Effector CD8-positive, alpha-beta T cell (primary cell): ENCODE measurements at places on chromosomes 1 and 21.
A peak's percentile ranks its signal among the peaks of the same experiment; 100 is the strongest.

DNA sequence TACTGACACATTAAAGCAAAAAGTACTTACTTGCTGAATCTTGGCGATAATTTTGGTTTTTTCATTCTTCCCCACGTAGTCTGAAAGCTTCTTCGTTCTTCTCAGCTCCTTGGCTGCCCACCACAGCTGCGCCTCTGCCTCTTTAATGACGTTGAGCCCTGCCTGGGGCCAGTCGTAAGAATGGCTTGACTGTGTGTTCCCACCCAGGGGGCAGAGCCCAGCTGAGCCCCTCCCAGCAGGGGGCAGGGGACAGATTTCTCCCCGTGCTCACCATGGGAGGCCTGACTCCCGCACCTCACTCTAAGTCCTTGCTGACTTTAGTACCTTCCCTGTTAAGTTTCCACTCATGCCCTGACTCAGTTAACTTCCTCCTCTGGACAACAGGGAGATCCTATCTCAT, 9.0 kb downstream of the CFAP298 start:
- no peak for DNase-seq

GRCh38 chr21:43867948-43868347, 2.9 kb downstream of the AGPAT3 start:
- DNase-seq, result no peak

GRCh38 chr1:42830631-42831030, 13.4 kb upstream of the SVBP start:
- DNase-seq, result no peak

DNA sequence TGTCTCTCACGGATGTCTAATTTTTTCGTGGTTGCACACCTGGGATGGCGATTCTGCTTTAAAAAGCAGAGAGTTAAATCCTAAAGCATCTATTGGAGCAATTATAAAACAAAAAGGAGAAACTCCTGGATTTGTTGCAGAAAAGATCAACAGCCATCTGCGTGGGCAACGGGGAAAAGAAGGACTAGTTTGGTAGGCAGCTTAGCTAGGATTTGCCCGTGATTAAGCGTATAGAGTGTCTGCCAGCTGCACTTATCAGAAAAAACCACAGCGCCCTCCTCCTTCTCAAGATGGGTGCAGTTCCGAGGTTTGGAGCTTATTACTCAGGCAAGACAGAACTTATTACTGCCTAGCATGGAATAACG, 526 bp upstream of the SLC25A24 start:
- DNase-seq, result no peak

GRCh38 chr1:57384901-57385300, 39.0 kb downstream of the DAB1 start:
- DNase-seq, result no peak

DNA sequence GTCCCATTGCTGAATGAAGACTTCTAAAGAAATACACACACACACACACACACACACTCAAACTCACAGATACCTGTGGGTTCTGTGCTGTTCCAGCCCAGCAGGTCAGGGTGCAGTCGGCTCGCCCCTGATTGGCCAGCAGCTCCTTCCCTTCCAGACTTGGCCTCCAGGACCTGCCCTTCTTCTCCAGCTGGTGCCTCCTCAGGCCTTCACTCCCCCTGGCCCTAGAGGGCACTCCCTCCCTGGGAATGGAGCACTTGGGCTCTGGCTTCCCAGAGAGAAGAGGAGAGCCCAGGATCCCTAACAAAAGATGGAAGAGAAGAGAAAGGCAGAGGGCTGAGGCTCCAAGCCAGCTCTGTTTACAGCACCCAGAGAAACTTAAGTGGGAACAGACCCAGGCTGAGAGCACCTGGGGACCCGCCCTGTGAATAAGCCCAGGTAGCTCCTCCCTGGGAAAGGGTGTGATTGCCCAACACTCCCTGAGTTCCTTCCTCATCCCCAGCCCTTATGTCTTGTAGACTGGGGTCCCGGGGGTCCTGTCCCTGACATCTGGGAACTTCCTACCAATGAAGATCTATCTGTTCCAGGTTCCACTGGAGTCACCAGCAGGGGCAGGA, at the start of gene PGLYRP3:
TSS of gene PGLYRP3 (minus strand) at position 383 of the 617 bp plus-strand sequence. CDS start 2,287 bp downstream, outside the sequence.
- no peak for DNase-seq

DNA sequence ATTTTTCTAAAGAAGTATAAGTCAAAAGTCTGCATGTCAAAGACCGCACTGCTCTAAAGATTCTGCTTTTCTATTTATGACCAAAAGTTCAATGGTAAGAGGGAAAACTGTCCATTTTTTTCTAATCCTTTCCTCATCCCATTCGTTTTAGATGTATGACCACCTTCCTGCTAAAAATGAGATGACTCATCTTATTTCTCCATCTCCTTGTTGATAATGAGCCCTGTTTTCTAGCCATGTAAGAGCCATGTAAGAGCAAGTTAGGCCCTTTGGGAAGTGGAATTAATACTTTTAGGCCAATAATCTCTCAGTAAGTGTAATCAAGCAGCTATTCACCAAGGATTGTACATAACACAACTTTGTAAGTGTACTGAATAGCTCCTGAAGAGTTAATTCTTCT, 475.6 kb upstream of the B3GALT2 start:
- DNase-seq, result no peak

DNA sequence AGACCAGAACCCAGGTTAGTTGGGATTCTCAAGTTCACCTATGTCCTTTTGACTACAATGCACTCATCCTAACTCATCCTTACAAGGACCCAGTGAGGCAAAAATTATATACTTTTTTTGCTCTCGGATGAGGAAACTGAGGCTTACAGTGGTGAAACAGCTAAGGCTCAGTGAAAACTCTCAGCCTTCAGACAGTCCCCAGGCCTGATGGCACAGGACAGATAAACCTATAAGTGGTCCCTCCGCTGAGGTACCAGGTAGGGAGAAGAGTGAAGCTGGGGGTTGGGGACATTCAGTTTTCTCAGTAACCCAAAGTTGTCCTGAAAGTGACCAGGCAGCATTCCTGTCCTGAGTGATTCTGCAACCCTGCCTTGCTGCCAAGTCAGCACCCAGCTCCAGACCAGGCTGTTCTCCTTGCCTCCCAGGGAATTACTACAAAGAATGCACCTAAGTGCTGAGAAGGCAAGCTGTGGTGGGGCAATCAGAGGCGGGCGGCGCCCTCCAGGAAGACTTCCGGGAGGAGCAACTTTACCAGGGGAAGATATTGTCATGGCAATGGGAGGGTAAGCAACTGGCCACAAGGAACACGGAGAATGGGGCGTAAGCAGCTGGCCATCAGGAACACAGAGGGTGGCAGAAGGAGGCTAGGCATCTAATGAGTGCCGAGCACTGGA, 4.6 kb downstream of the TENT5B start:
- no peak for DNase-seq

DNA sequence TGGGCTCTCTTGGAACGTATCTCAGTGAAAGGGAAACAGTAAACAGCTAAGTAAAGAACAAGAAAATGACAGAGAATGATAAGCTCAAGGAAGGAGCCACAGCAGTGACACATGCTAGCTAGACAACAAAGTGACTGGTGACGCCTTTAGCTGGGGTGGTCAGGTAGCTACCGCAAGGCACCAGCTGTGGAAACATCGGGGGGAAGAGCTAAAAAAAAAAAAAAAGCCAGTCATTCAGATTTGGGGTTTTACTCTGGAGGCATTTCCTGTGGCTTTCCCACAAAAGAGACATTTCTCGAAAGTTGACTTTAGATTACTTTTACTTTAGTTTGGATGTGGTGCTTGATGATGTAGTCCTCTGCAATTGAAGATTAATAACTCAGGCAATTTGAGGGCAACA, 2.1 kb downstream of the FHAD1 start:
- DNase-seq, result peak; percentile 12

- DNase-seq, result no peak
These were observed 134.1 kb downstream of the CYYR1 start for GRCh38 chr21:26438976-26439375.

- DNase-seq, result no peak
These were observed 553.0 kb downstream of the SMYD3 start for GRCh38 chr1:245953876-245954660.

DNA sequence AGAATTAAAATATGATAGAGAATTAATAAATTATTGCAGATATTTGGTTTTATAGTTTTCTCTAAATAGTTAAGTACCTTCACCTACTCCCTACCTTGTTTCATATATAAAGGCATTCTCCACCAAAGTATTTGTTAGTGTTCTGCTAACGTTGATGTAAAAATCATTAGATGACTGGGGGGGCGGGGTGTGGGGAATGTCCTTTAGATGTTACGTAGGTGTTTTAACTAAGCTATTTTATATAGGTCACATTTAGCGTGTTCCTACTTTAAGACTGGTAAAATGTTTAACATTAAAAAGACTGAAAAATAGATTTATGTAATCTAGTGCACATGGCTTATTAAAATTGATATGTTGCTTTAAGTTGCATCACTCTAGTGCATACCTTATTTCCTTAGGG, 48.6 kb downstream of the PTPRC start:
- no peak for DNase-seq

DNA sequence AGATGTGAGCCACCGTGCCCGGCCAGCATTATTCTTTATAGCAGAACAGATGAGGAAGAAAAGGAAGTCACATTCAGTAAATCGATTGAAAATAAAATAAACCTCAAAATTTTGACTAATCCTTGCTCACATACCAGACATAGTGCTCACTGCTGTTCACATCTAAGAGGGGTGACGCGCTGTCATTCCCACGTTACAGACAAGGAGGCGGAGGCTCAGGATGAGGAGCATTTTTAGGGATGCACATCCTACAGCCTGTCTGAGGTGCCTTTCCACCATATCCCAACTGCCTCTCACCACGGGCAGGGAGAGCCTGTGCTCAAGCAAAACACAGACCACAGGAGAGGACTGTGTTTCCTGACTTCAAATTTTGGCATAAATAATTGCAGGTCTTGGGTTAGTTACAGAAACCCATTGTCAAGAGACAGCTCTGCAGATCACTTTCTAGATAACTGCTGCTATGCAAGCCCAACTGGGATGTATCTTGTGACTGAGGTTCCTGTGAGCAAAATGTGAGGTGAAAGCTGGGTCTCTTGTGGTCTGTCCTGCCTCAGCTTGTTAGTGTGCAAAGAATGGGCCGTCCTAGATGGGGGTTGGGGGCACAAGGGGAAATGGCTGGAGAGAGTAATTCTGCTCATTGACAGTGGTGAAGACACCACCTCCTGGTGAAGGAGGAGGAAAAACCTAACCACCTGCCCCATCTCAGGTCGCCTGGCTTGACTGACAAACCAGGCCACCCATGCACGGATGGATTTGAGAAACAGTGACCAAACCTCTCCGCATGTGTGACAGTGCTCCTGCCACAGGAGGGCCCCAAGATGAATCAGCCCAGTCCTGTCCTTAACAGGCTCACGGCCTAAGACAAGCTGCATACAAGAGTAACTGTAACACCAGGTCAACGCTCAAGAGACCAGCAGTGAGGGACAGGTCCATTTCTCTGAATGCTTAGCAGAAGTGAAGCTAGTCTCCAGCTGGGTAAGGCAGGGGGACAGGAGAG, 8.2 kb downstream of the TNN start:
- DNase-seq, result no peak

DNA sequence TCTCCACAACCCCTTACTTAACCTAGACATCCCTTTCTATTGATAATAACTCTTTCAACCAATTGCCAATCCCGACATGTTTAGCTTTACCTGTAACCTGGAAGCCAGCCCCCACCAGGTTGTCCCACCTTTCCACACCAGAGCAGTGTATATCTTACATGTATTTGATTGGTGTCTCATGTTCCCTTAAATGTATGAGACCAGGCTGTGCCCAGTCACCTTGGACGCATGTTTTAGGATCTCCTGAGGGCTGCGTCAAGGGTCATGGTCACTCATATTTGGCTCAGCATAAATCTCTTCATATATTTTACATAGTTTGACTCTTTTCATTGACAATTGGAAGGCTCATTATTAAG, 5.3 kb upstream of the SLC19A1 start:
- no peak for DNase-seq

- no peak for DNase-seq
These were observed 8.3 kb upstream of the NVL start for GRCh38 chr1:224338150-224338838.

DNA sequence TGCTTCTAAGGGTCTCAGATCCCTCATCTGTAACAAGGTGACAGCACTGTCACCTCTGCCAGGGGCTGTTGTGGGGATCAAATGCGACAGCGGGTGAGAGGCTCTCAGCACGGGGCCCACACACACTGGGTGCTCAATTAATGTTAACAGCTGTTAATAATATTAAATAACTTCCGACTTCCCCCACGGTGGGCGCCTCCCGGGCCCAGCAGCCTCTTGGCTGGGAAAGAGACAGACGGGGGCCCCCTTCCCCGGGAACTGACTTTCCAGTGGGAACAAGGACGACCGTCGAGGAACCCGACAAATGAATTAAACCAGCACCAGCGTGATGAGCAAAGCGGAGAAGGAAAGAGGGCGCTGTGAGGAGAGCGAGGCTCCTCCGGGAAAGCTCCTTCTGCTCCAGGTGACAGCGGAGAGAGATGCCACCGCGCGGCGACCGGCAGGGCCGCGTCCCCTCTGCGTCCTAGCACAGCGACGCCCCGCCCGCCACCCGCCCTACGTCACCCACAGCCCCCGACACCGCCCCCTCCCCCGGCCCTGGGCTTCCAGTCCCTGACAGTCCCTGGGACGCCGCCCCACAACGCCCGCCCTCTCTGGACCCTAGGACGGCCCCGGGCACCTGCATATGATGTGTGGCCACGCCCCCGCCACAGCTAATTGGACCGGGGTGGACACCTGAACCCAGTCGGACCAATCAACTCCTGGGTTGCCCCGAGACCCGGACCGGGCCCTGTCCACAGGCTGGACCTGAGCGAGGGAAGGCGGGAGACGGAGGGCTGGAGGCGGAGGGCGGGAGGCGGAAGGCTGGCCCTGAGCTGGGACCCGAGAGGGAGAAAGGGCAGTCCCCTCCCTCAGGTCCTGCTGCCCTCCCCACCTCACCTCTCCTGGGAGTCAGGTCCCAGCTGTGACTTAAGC, 38.2 kb downstream of the MATN1 start:
- DNase-seq, result peak; percentile 52

DNA sequence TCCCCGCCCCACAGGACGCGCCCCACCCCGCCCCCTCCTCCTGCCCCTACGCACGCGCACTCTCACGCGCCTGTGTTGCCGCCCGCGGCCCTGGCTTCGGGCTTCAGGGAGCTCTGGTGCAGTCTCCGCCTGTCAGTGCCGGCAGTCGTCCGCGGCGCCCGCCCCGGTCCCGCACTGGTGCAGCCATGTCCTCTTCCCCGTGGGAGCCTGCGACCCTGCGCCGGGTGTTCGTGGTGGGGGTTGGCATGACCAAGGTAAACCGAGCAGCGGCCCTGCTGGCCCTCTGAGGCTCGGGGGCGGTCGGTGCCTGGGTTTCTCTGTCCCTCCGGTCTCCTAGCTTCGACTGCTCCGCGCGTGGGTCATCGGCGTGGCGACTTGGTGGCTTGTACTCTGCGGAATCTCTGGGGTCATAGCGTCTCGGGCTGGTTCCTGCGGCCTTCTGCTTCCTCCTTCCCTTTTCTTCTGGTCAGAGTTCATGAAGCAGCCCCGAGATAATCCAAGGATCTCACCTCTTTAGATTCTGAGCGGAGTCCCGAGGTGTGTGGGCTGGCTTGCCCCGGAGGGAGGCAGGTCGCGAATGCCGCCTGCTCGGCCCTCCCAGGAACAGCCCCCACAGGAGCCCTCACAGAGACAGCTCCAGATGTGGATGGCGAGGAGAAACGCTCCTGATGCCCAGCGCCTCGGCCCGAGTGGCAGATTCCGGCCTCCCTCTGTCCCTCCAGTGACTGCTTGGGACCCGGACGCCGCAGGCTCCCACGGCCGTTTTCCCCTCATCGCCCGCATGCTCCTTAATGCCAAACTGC, at the start of gene SCP2:
TSS of gene SCP2 (plus strand) at position 65 of the 803 bp plus-strand sequence. CDS start at position 186, 121 bp downstream.
- peak; percentile 69 for DNase-seq
